ENCODE measurements at places on chromosomes 7 and 10. TPM values are rescaled to one million over a fixed set of nuclear protein-coding genes. Genes with fewer than 3 reads are reported as not detected.
A peak's percentile ranks its signal among the peaks of the same experiment; 100 is the strongest.

SPDYE16 gene
- total RNA-seq = not detected

GRCh38 chr10:52146766-52147165 lies 167.3 kb upstream of the DKK1 start:
- peak; percentile 63 for DNase-seq

CDK13 gene
- 49.4 TPM for total RNA-seq

- no peak for DNase-seq
Observed at GRCh38 chr10:58477902-58478301, 34.8 kb upstream of the BICC1 start.

ABCB1 gene
- 5.0 TPM for total RNA-seq

All from kidney epithelial cell (primary cell).